CD4-positive, alpha-beta T cell (primary cell): ENCODE measurements at places on chromosomes 7 and 10. TPM values are rescaled to one million over a fixed set of nuclear protein-coding genes. Genes with fewer than 3 reads are reported as not detected.

Gene NCF1
- total RNA-seq, result 3.9 TPM

Gene CCL26
- not detected for total RNA-seq

Gene TPST1
- total RNA-seq, result 1.9 TPM

Gene CCZ1
- total RNA-seq, result 80.4 TPM

Gene CALHM1
- not detected for total RNA-seq

Gene ANXA8L1
- not detected for total RNA-seq

Gene GNGT1
- total RNA-seq, result not detected

Gene OR6V1
- not detected for total RNA-seq

Gene RARRES2
- total RNA-seq, result not detected

Gene EEPD1
- total RNA-seq, result 4.4 TPM

Gene TMEM196
- not detected for total RNA-seq
